ENCODE measurements at places on chromosomes 1 and 21.

DNA sequence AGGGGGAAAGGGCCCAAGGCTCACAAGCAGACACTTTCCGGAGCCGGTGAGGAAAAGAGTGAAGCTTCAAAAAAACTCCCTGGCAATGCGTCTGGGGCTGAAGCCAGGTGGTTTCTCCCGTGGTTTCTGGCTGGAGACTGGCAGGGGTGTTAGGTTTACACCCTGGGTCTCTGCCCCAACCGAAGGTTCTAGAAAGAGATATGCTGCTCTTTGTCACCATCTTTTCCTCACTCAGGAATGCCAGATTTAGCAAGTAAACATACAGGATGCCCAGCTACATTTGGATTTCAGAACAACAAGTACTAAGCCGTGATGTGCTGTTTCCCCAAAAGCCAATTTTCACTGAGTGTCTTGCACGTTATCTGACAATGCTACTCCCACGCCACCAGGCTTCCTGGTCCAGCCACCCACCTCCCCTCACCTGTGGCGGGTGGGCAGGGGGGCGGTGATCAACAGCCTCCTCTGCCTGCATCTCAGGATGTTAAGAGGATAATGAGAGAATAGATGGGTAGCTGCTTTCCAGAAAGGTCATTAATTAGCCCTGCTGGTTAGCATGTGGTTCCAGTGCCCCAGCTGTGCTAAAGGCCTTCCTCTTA lies 69.6 kb upstream of the OLIG2 start:
- no peak overlapping the region for H3K4me3 ChIP-seq
- H3K27me3 ChIP-seq = peaks cover 56% of the 10 kb centered on the region
- H3K36me3 ChIP-seq = no peaks in the 10 kb centered on the region
- no peak for DNase-seq

- no peak overlapping the region for H3K27ac ChIP-seq
- no peak overlapping the region for H3K4me3 ChIP-seq
- H3K4me1 ChIP-seq = no peaks in the 10 kb centered on the region
- H3K27me3 ChIP-seq = peaks cover 21% of the 10 kb centered on the region
These were observed 84.5 kb downstream of the PLXNA2 start for GRCh38 chr1:208159555-208160258.

DNA sequence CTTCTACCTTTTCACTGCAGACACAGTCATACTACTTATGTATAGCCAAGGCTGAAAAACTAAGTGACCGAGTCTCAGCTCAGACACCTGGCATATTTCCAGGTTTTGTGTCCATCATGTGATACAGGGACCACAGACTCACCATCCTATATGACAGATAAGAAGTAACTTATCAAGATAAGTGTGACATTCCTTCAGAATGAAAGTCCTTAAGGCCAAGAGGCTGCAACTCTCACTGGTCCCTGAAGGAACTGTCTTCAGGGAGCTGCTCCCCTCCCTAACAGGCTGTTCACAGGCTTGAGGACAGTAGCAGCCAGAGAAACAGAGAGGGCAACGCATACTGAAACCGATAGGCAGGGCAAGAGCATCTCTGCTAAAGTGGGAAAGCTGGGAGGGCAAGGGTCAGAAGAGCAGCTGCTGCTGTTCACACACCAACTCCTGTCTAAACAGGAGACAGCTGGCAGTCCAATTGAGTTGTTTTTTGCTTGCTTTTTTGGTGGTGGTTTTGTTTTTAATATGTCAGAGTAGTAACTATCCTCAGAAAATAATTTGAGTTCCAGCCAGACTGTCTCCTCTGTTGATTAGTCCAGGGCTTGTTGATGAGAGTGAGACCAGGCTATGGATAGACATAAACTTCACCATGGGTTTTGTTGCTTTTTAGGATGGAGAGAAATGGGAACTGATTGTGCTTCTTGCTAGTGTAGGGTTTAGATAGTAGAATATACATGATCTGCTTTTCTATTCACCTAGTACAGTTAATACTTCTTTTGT lies 67.7 kb downstream of the MACF1 start:
- H3K36me3 ChIP-seq = peaks cover 11% of the 10 kb centered on the region
- DNase-seq = peak; percentile 20

- peaks cover 27% of the 10 kb centered on the region for H3K4me1 ChIP-seq
- DNase-seq = peak; percentile 66
- peak overlapping the region; percentile 68 for H3K4me3 ChIP-seq
- peak overlapping the region; percentile 54 for H3K27ac ChIP-seq
These were observed 70.2 kb downstream of the SH3GLB1 start for GRCh38 chr1:86774305-86775295.

DNA sequence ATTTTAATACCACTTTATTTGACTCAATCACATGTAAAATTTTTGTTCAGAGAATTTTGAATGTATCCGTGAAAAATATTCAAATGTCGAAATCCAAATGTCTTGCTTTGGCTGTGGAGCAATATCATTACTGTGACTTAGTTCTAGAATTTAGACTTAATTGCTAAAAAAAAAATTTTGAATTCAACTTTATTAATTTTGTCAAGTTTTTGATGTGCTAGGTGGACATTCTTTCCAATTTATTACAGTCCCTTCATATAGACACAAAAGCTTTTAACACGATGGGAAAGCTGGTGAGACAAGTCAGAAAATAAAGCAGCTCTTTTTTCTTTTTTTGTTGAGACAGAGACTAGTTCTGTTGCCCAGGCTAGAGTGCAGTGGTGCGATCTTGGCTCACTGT lies 62.6 kb downstream of the DDR2 start:
- DNase-seq = no peak
- H3K36me3 ChIP-seq = no peaks in the 10 kb centered on the region
- H3K4me3 ChIP-seq = no peak overlapping the region
- no peaks in the 10 kb centered on the region for H3K4me1 ChIP-seq
- H3K27me3 ChIP-seq = peaks cover 18% of the 10 kb centered on the region

- H3K4me3 ChIP-seq = no peak overlapping the region
- no peaks in the 10 kb centered on the region for H3K4me1 ChIP-seq
- no peaks in the 10 kb centered on the region for H3K36me3 ChIP-seq
These were observed 115.6 kb upstream of the KAZN start for GRCh38 chr1:14482784-14483450.

DNA sequence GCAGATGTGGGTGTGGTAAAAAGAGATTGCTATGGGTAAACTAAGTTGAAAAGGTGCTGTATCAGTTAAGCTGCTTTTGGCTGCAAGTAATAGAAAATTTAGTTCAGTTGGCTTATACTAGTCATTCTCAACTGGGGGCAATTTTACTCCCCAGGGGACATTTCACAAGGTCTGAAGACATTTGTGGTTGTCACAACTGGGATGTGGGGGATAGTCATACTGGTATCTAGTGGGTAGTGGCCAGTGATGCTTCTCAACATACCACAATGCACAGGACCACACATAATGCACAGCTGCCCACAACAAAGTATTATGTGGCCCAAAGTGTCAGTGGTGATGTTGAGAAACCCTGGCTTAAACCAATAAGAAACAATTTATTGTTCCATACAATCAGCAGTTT lies 31.4 kb downstream of the SERTAD4 start:
- no peak for DNase-seq
- H3K4me3 ChIP-seq = no peak overlapping the region
- peaks cover 11% of the 10 kb centered on the region for H3K27me3 ChIP-seq
- H3K27ac ChIP-seq = no peak overlapping the region

GRCh38 chr1:93667642-93668041 lies 14.0 kb downstream of the BCAR3 start:
- no peak overlapping the region for H3K4me3 ChIP-seq
- DNase-seq = no peak
- peaks cover 15% of the 10 kb centered on the region for H3K27me3 ChIP-seq
- no peaks in the 10 kb centered on the region for H3K4me1 ChIP-seq
- H3K27ac ChIP-seq = no peak overlapping the region
- H3K36me3 ChIP-seq = no peaks in the 10 kb centered on the region

DNA sequence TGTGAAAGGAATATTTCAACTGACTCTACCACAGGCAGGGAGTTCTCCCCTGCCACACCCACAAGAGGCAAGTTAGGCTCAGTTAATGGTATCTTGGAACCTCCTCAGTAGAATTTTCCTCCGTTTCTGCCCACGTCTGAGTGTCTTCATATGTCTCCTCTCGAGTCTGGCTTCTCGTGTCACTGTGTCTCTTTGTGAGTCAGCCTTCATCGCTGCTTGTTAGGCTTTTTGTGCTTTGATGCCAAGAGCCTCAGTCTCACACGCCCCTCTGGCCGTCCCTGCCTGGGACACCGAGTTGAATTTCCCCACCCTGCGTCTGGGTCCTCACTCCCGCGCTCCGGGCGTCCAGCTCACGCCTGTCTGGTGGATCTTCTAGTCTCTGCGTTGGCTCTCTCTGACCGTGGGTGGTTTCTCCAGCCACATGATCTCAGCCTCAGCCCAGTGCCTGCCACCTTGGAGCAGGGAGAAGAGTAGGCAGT lies 125.7 kb upstream of the GADD45A start:
- no peak overlapping the region for H3K27ac ChIP-seq
- H3K27me3 ChIP-seq = peaks cover 20% of the 10 kb centered on the region
- DNase-seq = no peak
- no peaks in the 10 kb centered on the region for H3K36me3 ChIP-seq
- peaks cover 4% of the 10 kb centered on the region for H3K4me1 ChIP-seq
- no peak overlapping the region for H3K4me3 ChIP-seq

DNA sequence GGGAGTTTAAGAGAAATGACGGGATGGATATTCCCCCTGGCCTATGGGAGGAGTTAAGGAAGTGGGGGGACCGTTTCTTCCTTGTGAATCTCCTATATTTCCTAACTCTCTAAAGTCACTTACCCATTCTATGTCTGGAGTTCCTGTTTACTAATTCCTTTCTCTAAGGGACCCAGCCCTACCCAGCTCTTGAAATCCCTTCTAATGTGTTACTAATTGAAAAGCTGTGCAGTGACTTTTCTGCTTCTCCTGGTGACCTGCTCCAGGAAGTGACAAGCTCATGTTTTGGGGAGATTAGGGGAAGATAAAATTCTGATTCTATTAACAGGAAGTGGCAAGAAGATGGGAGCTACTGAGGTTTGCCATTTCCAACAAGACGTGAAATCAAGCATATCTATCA lies 4.0 kb upstream of the SAMSN1 start:
- H3K4me3 ChIP-seq = peak overlapping the region; percentile 25
- no peaks in the 10 kb centered on the region for H3K27me3 ChIP-seq
- DNase-seq = no peak
- no peaks in the 10 kb centered on the region for H3K36me3 ChIP-seq
- H3K27ac ChIP-seq = peak overlapping the region; percentile 68

- H3K27me3 ChIP-seq = no peaks in the 10 kb centered on the region
- H3K4me3 ChIP-seq = no peak overlapping the region
- no peak overlapping the region for H3K27ac ChIP-seq
- H3K36me3 ChIP-seq = no peaks in the 10 kb centered on the region
These were observed 6.7 kb upstream of the LCE2D start for GRCh38 chr1:152656459-152656858.

DNA sequence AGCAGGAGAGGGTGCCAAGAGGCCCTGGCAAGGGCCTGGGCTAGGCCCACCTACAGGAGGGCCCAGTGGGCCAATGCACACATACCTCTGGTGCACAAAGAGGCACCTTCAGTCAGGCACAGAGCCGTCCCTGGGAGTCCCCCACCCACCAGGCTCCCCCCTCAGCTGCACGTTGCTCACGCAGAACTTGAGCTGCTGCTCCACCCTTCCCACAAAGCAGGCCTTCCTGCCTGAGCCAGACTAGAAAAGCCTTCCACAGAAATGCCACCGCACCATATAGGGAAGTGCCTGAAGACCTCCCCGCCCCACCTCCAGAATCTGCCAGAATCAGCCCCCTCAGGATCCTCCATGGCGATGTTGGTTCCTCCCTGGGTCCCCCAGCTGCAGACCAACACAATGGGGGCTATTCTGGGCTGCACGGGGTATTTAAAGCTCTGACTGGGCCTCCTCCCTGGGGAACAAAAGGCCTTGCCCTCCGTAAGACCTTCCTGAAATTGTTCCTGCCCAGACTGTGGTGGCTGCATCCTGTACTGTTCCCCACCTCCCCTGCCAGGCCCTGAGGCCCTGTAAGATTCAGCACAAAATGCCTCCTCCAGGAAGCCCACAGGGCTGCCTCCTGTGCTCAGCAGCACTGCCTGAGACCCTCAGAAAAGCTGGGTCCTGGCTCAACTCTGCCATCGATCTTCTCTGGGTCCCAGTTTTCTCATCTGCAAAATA lies 27.2 kb downstream of the HSPG2 start:
- peak; percentile 31 for DNase-seq
- H3K4me3 ChIP-seq = peak overlapping the region; percentile 15
- H3K27ac ChIP-seq = peak overlapping the region; percentile 17
- no peaks in the 10 kb centered on the region for H3K27me3 ChIP-seq

GRCh38 chr1:28273216-28273860 lies 14.0 kb downstream of the SESN2 start:
- peaks cover 8% of the 10 kb centered on the region for H3K36me3 ChIP-seq
- DNase-seq = no peak

DNA sequence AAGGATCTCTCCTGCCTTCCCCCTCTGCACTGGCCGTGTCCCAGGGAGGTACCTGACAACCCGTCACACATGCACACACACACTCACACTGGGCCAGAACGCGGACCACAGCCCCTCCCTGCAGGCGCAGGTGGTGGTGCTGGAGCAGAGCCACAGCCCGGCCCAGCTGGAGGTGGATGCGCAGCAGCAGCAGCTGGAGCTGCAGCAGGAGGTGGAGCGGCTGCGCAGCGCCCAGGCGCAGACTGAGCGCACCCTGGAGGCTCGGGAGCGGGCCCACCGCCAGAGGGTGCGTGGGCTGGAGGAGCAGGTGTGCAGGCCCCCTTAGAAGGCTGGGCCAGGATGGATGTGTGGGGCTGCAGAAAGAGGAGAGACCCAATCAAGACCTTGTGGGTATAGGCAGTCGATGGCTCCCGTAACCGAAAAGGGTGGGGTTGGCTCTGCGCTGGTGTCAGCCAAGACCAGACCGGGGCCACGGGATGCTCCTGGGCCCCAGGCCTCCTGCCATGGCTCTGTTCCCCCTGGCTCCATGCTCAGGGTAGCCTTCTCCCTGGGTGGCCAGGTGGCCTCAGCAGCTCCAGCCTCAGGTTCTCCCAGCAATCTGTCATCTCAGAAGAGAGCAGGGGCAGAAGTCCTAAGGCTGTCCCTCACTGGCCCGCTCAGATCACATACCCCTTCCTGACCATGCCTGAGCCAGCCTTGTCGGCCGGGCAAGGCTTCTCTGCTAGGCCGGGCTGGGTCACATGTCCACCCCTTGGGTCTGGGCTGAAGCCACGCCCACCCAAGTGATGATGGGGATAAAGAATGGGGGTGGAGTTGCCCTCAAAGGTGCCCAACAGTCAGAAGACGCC lies 8.9 kb downstream of the MFAP2 start:
- no peak for DNase-seq
- no peak overlapping the region for H3K27ac ChIP-seq
- H3K4me1 ChIP-seq = no peaks in the 10 kb centered on the region
- no peaks in the 10 kb centered on the region for H3K27me3 ChIP-seq
- no peaks in the 10 kb centered on the region for H3K36me3 ChIP-seq
- no peak overlapping the region for H3K4me3 ChIP-seq

DNA sequence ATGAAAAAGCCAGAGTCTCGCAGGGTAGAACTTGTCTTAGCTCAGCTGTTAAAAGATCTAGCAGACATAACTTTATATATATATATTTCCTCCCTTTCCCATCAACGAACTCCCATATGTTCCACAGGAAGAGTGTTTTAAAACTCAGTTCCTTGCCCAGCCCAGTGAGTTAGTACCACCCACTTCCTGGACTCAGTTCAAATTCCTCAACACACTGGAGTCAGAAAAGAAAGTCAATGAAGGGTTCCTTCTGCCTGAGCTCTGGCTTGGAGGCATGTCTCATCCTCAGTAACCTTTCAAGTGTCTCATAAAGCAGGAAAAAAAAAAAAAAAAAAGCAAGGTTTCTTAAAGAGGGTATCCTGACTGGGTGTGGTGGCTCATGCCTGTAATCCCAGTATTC lies 15.6 kb downstream of the TPM3 start:
- peaks cover 15% of the 10 kb centered on the region for H3K36me3 ChIP-seq
- H3K27ac ChIP-seq = peak overlapping the region; percentile 25
- H3K4me3 ChIP-seq = peak overlapping the region; percentile 22
- no peaks in the 10 kb centered on the region for H3K27me3 ChIP-seq
- peaks cover 79% of the 10 kb centered on the region for H3K4me1 ChIP-seq

GRCh38 chr21:15190837-15191236 lies 126.0 kb upstream of the NRIP1 start:
- no peaks in the 10 kb centered on the region for H3K4me1 ChIP-seq
- H3K36me3 ChIP-seq = no peaks in the 10 kb centered on the region
- no peaks in the 10 kb centered on the region for H3K27me3 ChIP-seq

All from activated T-cell treated with anti-CD3 and anti-CD28 coated beads, Interleukin-2, amount 50 U/mL, for 72 hours (primary cell).